ENCODE measurements at places on chromosomes 1 and 21.
A peak's percentile ranks its signal among the peaks of the same experiment; 100 is the strongest.

GRCh38 chr1:15540186-15540585 lies 13.5 kb downstream of the DNAJC16 start:
- DNase-seq = no peak

GRCh38 chr1:201562257-201562656 lies 23.3 kb downstream of the NAV1 start:
- DNase-seq = peak; percentile 37

DNA sequence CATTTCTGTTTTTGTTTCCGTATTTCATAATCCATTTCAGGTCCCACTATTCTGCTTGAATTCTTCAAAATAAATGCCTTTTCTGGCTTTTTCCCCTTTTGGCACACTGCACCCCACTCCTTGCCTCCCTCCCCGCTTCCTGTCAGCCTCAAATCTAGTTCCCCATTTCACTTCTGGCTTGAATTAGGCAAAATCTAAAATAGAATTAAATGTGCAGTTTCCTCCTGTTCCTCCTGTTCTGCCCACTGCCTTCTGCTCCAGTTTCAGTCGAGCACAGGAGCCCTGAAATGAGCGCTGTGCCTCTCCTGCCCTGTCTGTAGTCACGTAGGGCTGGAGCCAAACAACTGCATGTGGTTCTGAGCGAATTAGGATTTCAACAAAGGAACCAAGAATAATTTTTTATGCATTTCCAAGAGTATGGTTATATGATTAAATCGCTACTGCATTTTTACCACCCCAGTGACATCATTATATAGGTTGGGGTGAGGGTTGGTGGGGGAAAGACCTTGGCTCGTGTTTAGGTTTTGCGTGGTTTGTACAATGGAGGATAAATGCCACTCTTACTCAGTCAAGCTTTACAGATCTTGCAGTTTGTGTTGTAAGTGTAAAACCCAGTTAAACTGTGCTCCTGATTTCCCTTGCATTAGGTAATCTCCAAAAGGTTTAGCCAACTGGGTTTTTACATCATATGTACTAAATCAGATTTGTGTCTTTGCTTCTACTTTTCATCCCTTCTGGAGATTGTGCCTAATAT lies 114.9 kb downstream of the VPS13D start:
- no peak for DNase-seq

DNA sequence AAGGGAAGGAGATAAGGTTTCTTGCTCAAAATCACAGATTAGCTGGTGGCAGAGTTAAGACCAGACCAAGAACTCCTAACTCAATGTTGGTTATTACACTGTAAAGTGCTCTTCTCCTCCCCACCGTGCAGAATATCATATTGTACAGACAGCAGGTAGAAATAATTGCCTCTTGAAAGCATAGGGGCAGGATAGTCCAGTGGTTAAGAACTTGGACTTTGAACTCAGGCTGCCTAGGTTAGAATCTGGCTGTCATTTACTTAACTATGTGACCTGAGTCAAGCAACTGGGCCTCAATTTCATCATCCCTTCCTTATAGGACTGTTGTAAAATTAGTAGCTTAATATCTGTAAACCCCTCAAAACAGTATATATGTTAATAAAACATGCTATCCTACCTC lies 114.9 kb upstream of the HIVEP3 start:
- DNase-seq = no peak

DNA sequence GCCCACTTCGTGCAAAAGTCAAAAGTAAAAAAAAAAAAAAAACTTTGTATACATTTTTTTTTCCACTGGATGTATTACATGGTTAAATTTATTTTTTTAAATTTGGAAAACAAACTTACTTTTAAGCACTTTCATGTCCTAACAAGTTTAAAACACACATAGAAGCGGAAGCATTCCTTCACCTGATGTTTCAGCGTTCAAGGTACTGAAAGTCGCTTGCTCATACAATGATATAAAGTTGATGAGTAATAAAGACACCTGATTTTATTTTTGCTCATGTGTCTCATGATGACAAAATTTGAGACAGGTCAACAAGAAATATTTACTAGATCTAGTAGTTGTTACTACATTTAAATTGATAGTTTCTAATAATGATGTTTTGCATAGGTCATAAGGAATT lies 35.5 kb downstream of the ADAMTS1 start:
- peak; percentile 88 for DNase-seq

- DNase-seq = peak; percentile 79
Observed at GRCh38 chr1:173095632-173096031, 44.9 kb upstream of the TNFSF18 start.

DNA sequence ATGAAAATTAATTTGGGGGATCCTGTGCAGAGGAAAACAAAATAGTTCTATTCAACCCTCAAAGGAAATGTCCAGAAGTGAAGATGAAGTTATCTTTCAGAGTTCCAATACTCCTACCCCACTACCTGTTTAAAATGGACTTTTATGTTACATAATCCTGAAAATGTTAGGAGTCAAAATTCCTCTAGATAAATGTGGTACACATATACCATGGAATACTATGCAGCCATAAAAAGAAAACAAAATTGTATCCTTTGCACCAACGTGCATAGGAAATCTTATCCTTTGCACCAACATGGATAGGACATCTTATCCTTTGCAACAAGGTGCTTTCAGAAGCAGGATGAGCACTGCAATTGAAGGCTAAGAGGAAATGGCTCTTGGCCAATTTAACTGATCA lies 245.2 kb downstream of the LTN1 start:
- no peak for DNase-seq

- peak; percentile 85 for DNase-seq
Observed at GRCh38 chr1:208166340-208167138, 77.6 kb downstream of the PLXNA2 start.

GRCh38 chr1:93081716-93082115 lies 2.6 kb downstream of the MTF2 start:
- DNase-seq = peak; percentile 40

- no peak for DNase-seq
Observed at GRCh38 chr1:68188060-68188538, 44.2 kb downstream of the WLS start.

DNA sequence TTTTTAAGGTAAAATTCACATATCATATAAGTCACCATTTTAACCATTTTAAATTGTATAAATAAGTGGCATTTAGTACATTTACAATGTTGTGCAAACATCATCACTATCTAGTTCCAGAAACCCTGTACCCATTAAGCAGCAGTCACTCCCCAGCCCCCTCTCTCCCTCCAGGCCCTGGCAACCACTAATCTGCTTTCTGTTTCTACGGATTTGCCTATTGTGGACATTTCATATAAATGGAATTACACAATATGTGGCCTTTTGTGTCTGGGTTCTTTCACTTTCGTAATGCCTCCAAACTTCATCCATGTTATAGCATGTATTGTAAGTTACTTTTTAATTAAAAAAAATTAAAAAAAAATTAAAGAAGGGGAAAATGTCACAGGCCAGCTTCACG lies 58.0 kb upstream of the RAB3GAP2 start:
- DNase-seq = peak; percentile 25

GRCh38 chr1:67941155-67941554 lies 107.9 kb upstream of the GNG12 start:
- no peak for DNase-seq

- DNase-seq = peak; percentile 66
Observed at GRCh38 chr1:52237430-52237829, 95.5 kb downstream of the ZFYVE9 start.

GRCh38 chr1:209746451-209747165 lies 9.2 kb upstream of the TRAF3IP3 start:
- peak; percentile 52 for DNase-seq

DNA sequence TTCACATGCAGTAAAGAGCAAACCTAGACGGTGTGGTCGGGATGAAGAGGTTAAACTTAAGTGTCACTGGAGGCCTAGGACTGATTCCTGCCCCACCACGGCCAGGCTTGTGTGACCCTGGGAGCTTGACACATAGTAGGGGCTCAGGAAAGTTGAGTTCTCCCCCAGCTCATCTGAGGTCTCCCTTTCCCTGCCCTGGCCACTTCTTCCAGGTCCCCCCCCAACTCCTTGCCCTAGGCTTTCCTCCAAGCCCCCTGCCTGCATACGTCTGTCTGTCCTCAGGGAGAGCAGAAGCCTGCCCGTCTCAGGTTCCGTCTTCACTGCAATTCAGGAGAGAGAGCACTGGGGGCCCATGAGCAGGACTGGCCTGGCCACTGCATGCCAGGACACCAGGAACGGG lies 225.8 kb downstream of the PTPRU start:
- DNase-seq = no peak

DNA sequence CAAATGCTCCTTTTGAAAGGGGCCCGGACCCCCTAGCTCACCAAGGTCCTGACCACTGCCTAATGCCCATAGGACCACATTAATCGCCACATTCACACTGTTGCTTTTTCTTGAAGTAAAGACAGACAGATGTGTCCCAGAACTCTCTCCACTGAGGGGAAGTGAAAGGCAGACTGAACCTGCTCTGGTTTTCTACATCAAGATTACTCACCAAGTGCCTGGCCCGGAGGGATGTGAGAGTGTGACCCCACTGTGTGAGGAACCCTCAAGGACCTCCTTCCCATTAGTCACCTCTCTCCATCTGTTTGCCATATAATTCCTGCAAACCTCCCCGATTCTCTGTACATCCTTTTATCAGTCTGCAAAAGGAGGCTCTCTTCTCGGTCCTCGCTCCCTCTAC lies 381.5 kb downstream of the OMA1 start:
- DNase-seq = no peak

DNA sequence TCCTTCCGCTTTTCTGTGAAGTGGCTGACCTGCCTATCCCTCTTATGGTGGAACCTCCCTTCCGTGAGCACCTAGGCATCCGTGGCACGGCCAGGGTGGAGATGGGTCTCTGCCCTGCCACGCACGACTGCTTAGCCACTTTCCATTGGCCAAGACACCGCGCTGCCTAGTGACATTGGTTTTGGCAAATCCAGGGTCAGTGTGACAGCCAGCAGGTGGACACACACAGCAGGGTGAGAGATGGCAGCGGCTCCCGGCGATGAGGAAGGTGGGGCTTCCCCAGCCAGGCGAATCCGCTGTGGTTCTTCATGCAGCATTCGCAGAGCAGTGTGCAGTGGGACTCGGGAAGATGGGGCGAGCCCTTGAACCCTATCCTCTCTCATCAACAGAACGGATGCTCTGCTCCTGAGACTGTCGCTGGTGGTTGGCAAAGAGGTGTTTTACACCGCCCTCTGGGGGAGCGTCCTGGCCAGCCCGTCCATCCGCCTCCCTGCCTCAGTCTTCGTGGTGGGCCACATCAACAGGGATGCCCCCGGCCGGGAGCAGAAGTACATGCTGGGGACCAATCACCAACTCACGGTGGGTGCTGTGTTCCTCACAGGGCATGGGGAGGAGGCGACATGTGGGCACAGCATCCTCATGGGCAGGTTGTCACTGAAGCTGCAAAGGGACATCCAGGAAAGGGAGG lies 51.8 kb downstream of the DOP1B start:
- DNase-seq = no peak

DNA sequence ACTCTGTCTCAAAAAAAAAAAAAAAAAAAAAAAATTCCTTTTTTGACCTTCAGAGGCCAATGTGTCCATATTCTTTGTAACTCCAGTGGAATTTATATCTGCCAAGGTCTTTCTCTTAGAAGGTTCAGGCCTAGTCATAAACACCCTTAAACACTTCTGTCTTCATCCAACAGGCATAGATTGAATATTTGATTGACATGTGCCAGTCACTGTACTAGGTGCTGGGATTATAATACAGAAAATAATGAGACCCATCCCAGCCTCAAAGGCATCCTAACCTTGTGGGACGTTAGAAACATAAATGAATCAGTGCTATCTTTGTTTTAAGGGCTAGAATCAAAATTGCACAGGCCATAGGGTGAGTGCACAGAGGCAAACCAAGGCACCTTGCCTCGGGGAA lies 62.9 kb upstream of the SERBP1 start:
- no peak for DNase-seq

DNA sequence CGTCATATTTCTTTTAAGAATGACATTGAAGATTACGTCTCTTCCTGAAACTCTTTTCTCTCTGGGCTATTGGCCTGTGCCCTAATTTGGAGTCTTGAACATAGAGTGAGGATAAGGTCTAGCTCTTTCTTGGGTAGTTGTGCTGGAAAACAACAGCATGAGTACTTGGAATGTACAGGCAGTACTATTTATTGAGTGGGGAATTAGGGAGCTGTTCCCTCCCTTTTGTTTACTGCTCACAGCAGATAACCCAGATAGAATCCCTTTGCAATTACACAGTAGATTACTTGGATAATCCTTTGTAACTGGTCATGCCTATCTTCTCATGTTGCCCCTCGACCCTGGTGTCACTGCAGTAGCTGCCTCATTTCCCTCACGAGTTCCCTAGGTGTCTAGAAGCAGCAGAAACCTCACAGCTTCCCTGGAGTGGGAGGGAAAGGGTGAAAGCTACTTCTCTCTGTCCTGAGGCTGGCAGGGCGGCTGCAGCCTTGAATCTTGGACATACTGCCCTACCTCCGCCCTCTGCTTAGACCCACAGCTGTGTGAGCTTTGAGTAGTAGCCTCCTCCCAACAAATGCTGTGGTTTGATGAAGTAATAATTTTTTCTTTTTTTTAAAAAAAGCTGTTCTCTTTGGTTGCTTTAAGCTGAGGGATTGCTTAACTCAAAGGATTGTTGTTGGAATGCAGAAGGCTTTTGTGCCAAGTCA lies 70.6 kb downstream of the FGGY start:
- DNase-seq = peak; percentile 24

GRCh38 chr1:164712131-164713036 lies 153.4 kb downstream of the PBX1 start:
- DNase-seq = peak; percentile 57

GRCh38 chr1:194228427-194228826 lies 1042.0 kb upstream of the B3GALT2 start:
- DNase-seq = no peak

DNA sequence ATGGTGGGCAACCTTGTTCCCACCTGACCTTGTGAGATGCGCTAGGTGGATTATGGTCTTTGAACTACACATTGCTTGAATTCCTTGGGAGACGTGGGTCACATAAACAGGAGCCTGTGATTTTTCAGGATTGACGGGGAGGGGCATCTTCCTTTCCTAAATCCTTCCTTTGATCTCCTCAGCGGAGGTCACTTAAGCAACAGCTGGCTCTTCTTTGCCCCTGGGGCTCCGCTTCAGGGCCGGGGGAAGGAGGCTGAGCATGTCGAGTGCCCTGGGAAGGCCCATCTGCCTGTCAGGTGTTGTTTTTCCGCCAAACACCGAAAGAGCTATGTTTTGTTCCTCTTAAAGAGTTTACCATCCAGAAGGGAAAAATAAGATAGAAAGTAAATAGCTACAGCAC lies 40.6 kb downstream of the KIF26B start:
- DNase-seq = no peak

DNA sequence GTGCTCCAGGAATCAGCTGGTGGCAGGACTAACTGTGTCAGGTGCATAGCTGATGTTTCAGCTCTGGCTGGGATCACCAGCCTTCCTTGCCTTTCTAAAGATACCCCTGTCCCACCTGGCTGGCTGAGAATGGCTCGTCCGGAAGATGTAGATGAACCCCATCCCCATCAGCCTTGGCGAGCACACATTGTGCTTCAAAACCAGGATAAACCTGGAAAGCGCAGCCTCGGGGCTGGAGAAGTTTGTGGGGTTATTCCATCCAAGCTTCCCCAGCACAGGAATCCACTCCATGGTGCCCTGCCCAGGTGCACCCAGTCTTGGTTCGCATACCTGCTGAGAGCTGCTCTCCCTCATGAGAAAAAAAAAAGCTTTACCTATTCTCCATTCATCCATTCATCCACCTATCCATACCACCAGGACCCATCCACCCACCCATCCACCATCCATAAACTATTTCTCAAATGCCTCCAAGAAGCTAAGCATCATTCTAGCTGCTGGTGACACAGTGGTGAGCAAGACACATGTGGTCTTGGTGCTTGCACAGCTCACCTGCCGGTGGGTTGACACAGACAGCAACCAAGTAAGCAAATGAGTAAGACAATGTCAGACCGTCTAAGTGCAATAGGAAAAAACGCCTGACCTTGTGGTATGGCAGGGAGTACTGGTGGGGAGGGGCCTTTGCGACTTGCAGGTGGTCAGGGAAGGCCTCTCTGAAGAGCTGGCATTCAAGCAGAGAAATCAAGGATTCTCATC lies 94.0 kb downstream of the DMRTB1 start:
- peak; percentile 15 for DNase-seq
